ENCODE measurements at places on chromosomes 12 and 14. TPM values are rescaled to one million over a fixed set of nuclear protein-coding genes. Genes with fewer than 3 reads are reported as not detected.
A peak's percentile ranks its signal among the peaks of the same experiment; 100 is the strongest.

DNA sequence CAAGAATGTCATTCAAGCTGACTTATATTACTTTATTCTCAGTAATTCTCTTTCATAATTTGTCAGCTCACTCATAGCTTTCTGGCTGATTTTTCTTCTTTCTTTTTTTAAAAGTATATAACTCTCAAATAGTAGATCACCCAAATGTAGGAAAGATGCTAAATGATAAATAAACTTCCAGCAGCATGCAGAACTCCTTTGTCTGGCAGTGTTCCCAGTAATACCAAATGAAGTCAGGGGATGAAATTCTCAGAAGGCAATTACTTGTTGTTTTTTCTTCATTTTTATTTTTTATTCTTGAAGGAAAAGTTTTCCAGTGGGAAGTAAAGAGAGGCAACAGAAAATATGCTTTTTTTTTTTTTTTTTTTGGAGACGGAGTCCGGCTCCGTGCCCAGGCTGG, 133.3 kb upstream of the SLCO1C1 start:
- no peak for DNase-seq

ASPG gene
- not detected for total RNA-seq

- DNase-seq, result no peak
These were observed 520 bp upstream of the MON2 start for GRCh38 chr12:62466018-62466593.

DNA sequence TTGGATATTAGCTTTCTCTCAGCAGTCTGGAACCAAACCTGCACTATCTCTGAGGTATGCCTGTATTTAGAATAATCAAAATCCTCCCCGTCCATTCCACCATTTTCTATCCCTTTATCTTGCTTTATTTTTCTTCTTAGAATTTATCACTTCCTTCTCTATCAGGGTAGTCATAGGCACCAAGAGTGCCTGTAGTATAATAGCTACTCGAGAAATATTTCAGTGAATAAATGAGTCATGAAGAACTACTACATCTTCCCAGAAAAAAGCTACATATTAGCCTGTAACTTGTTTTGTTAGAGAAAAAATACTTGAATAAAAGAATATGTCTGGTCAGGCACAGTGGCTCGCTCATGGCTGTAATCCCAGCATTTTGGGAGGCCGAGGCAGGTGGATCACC, 4.3 kb downstream of the SLC2A14 start:
- DNase-seq, result no peak

DNA sequence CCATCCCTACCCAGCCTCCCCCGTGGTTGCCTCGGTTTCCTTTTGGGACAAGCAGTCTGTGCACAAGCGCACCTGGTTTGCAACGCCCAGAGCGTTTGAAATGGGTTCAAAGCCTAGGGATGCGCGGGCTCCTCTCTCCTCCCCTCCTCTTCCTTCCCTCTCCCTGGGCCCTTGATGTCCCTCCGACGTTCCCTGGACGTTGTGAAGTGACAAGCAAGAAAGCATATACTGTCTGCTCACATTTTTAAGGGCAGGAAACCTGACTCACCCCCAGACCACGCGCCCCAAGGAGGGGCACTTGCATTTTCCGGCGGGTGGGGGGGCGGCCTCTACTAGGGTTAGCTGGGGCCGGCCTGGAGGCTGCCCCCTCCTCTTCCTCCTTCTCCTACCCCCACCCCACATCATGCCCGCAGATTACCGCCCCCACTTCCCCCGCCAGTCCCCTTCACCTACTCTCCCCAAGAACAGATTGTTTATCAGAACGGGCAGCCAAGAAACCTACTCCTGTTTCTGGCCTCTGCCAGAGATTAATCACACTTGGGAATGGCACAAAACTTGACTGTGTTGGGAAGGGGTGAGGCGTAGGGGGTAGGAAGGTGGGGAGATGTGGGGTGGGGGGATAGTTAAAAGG, 9.5 kb upstream of the IRF2BPL start:
- DNase-seq, result peak; percentile 41

OR4K5 gene
- total RNA-seq, result not detected

DNA sequence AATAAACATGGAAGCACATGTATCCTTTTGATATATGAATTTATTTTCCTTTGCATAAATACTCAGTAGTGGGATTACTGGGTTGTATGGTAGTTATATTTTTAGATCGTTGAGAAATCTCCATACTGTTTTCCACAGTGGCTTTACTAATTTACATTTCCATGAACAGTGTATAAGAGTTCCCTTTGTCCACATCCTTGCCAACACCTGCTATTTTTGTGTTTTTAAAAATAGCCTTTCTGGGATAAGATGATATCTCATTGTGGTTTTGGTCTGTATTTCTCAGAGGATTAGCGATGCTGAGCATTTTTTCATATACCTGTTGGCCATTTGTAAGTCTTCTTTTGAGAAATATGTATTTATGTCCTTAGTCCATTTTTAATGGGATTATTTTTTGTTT, 329.2 kb upstream of the KITLG start:
- no peak for DNase-seq

- DNase-seq, result no peak
These were observed 103.7 kb upstream of the MDM1 start for GRCh38 chr12:68435816-68436215.

DPPA3 gene
- total RNA-seq, result not detected

DNA sequence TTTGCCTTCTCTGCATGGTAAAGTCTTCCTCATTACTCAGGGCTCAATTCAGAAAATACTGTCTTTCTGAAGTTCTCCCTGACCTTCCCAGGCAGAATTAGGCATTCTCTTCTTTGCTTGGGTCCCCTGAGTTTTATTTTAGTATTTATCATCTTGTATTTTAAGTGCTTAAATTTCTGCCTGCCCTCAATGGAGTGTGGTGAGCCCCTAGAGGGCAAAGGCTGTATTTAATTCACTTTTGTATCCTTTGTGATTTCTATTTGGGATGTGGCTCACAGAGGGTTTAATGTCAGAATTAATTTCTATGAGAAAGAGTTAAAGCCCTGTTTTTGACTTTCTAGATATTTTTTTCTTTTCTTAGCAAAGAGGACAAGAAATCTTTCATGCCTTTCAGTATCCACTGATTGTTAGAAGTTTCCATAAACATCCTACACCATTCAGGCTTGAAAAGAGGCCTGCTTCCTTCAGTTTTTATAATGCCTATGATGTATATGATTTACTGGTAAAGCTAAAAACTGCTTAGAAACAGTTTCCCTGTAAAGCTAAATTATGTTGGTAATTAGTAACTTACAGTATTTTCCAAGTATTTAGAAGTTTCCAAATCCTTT, 55.6 kb upstream of the PTPRB start:
- peak; percentile 5 for DNase-seq

GRCh38 chr12:4330203-4330602, 9.2 kb downstream of the TIGAR start:
- DNase-seq, result no peak

DNA sequence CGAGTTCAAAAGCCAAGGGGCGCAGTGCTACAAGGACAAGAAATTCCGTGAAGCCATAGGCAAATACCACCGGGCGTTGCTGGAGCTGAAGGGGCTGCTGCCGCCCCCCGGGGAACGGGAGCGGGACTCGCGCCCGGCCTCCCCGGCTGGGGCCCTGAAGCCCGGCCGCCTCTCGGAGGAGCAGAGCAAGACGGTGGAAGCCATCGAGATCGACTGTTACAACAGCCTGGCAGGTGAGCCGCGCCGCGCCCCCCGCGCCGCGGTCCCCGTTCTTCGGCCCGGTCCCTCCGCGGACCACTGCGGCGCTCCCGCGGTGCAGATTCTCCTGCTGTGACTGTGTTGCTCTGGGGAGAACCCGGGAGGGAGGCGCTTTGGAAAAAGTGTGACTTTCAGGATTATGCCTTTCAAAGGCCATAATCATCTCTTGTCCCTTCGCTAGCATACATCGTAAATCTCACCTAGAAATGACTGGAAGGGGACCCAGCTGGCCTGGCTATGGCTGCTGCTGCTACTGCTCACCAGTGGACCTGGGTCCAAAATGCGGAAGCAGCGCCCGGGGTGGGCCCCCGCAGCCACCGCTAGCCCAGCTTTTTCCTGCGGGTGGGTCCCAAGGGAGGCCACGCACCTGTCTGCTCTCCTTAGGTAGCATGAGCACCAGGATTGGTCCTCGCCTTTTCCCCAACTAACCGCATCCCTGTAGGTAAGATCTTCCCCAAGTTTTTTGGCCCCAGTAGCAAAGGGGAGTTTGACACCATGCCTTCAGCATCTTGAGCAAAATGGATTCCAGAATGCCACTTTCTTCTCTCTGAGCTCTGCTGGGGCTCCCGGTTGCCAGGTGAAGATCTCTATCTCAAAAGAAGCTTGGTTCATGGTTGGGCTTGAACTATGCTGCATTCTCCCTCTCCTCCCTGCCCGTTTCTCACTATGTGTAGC, 853 bp downstream of the TTC9 start:
- no peak for DNase-seq

DNA sequence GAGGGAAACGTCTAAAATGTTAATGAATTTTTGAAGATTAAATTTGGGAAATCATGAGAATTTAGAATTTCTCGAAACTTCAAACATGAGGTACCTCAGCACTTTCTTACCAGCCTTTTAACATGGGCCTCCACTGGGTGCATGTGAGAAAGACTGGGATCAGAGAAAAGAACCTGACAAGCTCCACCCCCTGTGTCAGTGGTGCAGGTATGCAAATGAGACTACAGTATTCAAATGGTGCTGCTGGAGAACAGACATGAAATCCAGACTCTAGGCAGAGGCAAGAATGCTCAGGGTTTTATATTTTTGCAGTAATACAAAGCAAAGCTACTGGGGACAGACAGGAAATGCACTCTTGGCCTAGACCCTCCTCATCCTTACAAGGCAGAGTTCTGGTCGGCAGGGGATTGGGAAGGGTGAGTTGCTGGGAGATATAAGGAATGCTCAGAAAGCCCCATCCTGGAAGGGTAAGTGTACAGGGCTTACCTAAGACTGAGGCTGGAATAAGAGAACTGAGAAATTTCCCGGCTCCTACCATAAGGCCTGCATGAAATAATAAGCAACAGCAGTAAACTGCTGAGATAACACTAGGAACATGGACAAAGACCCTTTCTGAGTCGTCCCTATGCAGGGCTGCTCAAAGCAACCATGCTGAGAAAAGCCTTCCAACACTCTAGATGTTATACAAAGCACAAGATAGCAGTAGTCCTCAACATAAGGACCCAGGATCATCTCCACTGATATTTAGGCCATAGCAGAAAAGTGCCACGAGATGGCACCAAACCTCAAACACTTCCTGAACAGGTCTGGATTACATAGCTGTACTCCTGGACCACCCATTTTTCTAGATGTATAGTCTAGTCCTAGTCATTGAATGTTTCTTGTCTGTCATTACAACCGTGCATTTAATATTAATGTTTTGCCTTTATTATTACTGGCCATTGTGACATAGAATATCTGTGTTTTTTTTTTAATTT, 260.8 kb downstream of the RASSF9 start:
- peak; percentile 54 for DNase-seq

- DNase-seq, result no peak
These were observed 2.3 kb downstream of the TMEM63C start for GRCh38 chr14:77183896-77184295.

GRCh38 chr12:26870491-26871419, 37.8 kb upstream of the ITPR2 start:
- peak; percentile 54 for DNase-seq

DNA sequence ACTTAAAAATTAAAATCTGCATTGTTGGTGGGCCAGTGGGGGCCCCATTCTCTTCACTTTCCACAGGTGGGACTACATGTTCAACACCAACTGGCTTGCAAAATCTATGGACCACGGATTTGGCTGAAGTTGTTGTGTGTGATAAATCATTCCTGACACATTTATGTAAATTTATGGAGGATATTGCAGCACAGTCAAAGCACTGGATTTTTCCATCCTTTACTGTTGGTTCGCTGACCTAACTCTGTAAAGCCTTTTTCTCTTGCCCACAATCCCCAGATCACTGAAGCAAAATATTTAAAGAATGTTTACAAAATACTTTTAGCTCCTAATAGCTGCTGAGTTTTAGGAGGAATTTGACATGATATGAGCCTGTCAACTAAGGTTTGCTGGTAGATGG, 219.7 kb upstream of the PRICKLE1 start:
- DNase-seq, result no peak

KLRB1 gene
- total RNA-seq, result not detected

GRCh38 chr14:45785240-45785639, 532.2 kb upstream of the MIS18BP1 start:
- no peak for DNase-seq
